ENCODE measurements at places on chromosomes 6 and 20.

GRCh38 chr6:1027795-1028569 lies 283.9 kb upstream of the FOXQ1 start:
- no peak for DNase-seq

GRCh38 chr20:48459722-48460395 lies 367.9 kb downstream of the PREX1 start:
- DNase-seq = no peak

DNA sequence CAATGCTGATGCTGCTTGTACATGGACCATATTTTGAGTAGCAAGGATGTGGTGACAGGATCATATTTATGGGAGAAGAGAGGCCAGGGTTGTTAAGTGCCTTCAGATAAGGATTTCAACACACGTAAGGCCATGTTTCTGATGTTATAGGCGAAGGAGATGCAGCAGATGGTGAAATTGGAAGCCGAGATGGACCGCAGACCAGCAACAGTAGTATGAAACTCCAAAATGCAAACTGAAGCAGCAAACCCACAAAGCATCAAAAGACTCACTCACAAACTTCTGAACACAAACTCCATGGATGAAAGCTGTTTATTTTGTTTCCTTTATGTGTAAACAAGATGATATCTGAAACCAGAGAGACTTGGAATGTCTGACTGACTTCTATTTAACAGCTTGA lies 35.6 kb upstream of the LAMP5 start:
- no peak for DNase-seq

DNA sequence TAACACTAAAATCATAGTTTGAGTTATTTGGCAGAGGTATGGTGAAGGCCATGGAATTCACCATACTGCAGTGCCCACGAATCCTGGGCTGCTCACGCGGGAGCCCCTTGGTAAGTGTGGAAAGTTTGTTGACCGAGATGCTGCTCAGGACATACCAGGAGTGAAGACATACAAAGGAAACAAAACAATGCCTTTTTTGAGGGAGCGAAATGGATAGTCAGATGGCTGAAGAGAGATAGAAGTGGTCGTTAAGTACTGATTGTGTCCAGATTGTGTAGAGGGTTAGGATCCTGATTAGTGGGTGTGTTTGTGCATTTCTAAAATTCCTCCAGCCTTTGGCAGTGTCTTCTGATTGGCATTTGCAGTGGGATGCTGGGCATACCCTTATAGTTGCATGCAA lies 83.0 kb downstream of the SOBP start:
- no peak for DNase-seq

- no peak for DNase-seq
These were observed 86.9 kb downstream of the RAMACL start for GRCh38 chr6:166499350-166500163.

DNA sequence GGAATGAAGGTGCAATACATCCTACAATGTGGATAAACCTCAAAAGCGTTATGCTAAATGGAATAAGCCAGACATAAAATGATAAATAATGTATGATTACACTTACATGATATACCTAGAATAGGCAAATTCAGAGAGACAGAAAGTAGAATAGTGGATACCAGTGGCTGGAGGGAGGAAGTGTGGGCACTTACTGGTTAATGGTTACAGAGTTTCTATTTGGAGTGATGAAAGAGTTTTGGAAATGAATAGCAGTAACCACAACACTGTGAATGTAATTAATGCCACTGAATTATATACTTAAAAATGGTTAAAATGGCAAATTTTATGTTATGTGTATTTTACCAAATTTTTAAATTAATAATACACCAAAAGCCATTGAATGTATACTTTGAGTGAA lies 71.4 kb upstream of the CST7 start:
- DNase-seq = no peak

DNA sequence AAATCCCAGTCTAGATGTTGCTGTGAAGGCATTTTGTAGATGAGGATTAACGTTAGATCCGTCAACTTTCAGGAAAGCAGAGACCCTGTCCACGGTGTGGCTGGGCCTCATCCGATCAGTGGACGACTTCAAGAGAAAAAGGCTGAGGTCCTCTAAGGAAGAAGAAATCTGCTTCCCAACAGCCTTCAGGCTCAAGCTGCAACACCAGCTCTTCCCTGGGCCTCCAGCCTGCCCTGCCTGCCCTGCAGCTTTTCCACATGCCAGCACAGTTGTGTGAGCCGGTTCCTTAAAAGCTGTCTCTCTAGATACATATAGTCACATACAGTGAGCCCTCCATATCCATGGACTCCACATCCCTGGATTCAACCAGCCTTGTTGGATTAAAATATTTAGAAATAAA lies 14.1 kb upstream of the PDE10A start:
- no peak for DNase-seq

GRCh38 chr6:41716516-41717391 lies 18.7 kb downstream of the TFEB start:
- DNase-seq = no peak

- DNase-seq = no peak
These were observed 442.7 kb upstream of the HS3ST5 start for GRCh38 chr6:114785235-114786127.

Measured in fibroblast of the conjunctiva (primary cell).